ENCODE measurements at places on chromosomes 2 and 18. TPM values are rescaled to one million over a fixed set of nuclear protein-coding genes. Genes with fewer than 3 reads are reported as not detected.
A peak's percentile ranks its signal among the peaks of the same experiment; 100 is the strongest.

Gene GREB1
- total RNA-seq, result 3.7 TPM

Gene DCC
- total RNA-seq, result 0.13 TPM

Gene VWC2L
- total RNA-seq, result not detected

Gene MAP3K19
- not detected for total RNA-seq

Gene KYNU
- total RNA-seq, result 1.2 TPM

Gene VWA3B
- 0.12 TPM for total RNA-seq

Gene ACP1
- total RNA-seq, result 71.7 TPM

Gene MROH2A
- 0.26 TPM for total RNA-seq

Gene LIMS2
- total RNA-seq, result 7.8 TPM

Gene SP9
- not detected for total RNA-seq

Gene CCDC148
- total RNA-seq, result not detected

Gene FMNL2
- total RNA-seq, result 9.6 TPM

GRCh38 chr2:38130876-38131275, 54.9 kb upstream of the CYP1B1 start:
- DNase-seq, result no peak

DNA sequence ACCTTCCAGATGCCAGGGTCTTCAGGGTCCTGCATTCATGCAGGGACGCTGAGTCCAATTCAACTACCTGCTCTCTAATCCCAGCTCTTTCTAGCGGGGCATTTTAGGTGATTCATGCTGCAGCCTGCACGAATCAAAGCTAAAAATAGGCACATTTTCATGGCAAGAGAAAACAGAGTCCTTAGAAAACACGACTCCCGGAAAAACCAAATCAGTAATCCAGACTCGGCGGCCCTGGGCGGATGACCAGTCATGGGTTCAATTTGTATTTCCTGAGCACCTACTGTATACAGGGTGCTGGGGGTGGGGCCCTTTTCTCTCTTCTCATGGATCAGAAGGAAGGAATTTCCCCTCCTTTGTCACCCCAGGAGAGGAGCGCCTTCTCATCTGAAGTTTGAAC, 64.4 kb downstream of the LONRF2 start:
- no peak for DNase-seq

DNA sequence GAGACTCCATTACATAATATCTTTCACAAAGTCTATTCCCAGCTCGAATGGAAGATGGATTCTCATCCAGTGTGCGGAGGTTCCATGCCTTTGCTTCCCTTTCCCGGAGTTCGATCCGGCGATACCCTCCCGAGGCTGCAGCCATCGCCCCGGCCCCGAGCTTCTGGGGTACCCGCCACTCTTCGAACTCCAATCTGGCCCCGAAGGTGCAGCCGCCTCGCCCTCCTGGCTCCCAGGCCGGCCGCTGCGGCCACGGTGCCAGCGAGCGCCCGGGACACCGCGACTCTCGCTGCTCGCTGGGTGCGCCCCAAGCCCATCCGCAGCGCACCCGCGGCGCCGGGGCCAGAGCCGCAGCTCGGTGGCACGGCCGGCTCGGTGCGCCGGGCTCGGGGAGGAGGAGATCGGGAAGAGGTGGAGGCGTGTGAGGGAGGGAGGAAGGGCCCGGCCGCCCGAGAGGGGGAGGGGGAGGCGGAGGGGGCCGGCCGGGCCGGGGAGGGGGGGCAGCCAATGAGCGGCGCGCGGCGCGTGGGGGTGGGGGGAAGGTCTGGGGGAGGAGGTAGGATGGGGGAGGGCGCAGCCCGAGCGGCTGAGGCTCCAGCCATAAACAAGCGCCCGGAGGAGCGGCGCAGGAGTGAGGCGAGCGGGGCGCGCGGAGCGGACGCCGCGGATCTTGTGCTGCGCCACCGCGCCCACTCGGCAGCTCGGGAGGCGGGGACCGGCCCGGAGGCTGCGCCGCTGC, at the start of gene CRIM1:
Gene CRIM1 (plus strand): TSS at position 628 of the 739 bp plus-strand sequence. CDS start 515 bp downstream, outside the sequence.
- peak; percentile 77 for DNase-seq

GRCh38 chr2:173101687-173102086, 26.0 kb downstream of the MAP3K20 start:
- DNase-seq, result no peak

- DNase-seq, result no peak
Observed at GRCh38 chr2:938181-939005, 12.3 kb upstream of the SNTG2 start.

DNA sequence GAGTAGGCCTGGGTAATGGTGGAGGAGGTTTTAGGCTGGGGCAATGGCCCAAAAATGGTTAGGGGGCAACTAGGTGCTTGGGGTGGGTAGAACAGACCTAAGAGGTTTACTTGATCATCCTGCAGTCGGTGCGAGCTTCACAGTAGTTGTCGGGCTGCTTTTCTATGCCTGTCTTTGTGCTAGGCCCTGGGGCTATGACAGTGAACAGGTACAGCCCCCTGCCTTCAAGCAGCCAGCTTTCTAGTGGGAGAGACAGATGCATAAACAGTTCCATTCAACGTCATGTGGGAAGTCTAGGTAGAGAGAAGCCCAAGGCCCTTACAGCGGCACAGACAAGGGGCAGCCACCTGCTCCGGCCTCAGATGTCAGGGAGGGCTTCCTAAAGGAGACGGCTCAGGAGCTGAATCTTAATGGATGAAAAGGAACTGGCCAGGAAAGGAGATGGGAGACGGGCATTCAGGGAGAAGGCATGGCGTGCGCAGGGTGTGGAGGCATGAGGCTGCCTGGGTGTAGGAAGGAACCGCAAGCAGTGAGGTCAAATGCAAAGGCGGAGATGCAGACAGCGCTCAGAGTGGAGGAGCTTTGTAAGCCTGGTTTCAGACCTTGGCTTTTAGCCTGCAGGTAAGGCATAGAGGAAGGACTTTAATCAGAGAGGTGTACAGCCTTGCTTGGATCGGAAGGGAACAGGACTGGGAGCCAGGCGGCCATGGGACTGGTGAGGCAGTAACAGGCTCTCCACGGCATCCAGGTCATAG, 6.0 kb downstream of the CTIF start:
- DNase-seq, result no peak

GRCh38 chr2:43133708-43134570, 92.5 kb downstream of the ZFP36L2 start:
- DNase-seq, result no peak

- peak; percentile 45 for DNase-seq
Observed at GRCh38 chr2:241965931-241966412, 96.4 kb downstream of the RTP5 start.

DNA sequence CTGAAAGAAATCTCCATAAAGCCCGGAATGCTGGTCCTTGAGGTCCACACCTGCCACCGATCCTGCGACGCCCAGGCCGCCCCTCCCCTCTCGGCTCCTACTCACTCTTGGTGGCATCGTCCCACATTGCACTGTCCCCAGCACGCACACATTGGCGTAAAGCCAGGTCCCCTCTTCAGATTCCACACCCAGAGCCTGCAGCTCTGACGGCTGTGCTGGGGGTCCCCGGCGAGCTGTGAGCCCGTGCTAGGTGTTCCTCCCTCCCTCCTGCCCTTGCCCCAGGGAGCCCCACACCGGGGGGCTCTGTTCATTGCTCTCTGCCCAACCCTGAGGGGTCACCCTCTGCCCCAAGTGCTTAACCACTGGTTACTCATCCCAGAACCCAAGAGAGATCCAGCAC, 8.5 kb downstream of the TPO start:
- no peak for DNase-seq

GRCh38 chr2:58866040-58866439, 624.9 kb upstream of the FANCL start:
- DNase-seq, result no peak

- DNase-seq, result no peak
Observed at GRCh38 chr18:47331026-47331425, 79.6 kb upstream of the SKOR2 start.

GRCh38 chr2:163259489-163259888, 420.9 kb upstream of the KCNH7 start:
- DNase-seq, result no peak

DNA sequence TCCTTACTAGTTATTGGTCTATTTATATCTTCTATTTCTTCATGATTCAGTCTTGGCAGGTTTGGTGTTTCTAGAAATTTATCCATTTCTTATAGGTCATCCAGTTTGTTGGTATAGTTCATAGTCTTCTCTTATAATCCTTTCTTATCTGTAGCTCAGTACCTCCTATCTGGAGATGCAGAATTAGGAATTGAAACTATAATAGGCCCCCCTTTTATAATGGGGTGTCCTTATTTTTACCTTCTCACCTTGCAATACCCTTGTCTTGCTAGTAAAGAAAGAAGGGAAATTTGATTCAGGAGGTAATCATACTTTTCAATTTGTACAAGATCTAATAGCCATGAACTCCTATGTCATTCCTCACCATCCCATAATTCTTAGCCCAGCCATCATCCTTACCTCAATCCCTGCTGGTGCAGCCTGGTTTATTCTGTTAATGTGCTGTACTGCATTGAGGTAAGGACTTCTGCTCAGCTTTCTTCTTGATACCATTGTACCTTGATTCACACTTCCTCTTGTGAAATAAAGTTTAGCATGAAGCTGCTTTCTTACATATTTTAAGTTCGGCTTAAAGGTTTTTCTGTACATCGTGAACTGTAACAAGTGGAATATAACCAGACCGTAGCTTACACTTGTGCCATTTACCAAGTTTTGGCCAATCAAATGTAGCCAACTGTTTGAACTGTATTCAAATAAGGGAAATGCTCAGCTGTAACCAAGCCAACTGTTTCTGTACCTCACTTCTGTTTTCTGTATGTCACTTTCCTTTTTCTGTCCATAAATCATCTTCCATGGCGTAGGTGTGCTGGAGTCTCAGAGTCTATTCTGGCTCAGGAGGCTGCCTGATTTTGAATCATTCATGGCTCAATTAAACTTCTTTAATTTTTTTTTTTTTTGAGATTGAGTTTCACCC, 40.1 kb upstream of the PTH2R start:
- no peak for DNase-seq

- no peak for DNase-seq
Observed at GRCh38 chr18:37321582-37322491, 243.8 kb downstream of the CELF4 start.

GRCh38 chr2:231483398-231484329, 19.4 kb upstream of the NCL start:
- no peak for DNase-seq

GRCh38 chr2:47664817-47665216, 118.1 kb upstream of the MSH6 start:
- DNase-seq, result peak; percentile 54

DNA sequence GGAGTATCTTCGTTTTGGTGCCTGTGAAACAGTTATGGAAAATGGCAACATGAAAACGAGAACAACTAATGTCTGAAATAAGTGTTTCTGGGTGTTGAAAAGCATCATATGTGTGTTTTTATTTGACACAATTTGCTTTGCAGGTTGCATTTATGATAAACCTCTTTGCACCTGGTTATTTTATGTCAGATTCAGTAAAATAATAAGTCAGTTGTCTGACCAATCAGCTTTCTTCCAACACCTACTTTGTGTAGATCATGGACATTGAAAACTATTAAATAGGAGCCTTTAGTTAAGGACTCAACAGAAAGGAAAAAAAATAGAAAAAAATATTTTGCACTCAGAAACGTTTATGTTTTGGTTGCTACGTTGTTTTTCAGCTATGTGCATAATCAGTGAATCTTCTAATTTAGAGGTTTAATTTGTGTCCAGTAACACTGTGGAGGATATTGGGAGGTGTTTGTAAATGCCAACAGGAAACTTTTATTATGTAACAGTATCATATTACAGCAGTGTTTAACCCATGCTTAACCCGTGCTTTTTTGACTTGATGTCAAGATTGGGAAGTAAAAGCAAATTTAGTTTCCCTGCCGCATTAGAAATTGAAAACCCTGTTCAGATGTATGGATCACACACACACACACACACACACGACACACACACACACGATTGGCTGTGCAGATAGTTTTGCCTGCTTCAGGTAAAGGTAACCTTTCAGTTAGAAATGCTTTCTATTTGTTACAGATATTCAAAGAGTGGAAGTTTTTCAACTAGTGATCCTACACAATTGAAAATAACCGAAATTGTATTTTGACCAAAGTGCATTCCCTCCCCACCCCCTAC, 2.6 kb downstream of the PKP4 start:
- no peak for DNase-seq

DNA sequence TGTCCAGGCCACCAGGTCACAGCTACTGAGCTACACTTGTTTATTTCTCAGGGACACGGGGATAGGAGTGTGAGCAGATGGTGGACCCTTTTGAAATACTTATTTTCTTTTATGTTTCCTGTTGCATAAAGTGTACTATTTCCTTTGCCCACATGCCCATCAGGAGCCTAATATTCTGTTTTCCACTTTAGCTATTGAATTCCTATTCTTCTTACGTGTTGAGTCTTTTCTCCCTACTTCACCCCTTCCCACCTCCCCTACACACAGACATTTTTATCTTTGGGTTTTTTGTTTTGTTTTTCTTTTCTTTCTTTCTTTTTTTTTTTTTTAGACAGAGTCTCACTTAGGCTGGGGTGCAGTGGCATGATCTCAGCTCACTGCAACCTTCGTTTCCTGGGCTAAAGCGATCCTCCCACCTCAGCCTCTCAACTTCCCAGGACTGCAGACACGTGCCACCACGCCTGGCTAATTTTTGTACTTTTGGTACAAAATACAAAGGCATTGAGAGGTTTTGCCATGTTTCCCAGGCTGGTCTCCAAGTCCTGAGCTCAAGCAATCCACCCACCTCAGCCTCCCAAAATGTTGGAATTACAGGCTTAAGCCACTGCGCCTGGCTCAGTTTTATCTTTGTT, 5.2 kb upstream of the GPR55 start:
- DNase-seq, result peak; percentile 18

DNA sequence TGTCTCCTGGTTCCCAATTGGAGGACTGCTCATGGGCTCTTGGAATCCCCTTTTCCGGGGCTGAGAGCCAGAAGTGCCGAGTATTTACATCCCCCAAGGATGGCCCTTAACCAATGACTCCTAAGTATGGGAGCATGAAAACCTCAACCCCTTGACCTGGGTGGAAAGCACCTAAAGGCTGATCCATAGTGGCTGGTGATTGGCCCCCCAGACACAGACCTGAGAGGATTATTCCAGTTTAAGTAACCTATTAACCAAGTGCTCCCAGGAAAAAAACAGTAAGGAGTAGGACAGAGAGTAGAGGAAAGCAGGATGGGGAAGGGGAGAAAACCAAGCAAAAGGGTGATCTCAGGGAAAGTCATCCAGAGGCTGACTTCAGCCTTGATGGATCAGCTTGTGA, 206.1 kb upstream of the RND3 start:
- no peak for DNase-seq

DNA sequence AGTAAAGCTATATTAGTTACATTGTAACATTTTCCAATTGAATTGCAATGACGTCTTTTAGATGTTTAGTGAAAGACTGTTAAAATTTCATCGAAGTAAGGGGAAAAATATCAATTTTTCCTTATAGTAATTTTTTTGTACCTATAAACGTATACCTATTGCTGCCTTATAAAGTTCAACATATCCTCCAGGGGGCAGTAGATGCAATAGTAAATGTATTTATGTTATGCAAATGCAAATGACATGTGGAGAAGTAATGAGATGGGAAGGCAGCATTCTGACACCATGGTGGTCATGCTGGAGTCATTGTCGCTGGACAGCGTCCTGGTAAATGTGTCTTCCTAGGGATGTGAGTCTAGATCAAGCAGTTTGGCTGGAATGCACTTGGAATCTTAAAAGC, 38.7 kb downstream of the MSTN start:
- no peak for DNase-seq

GRCh38 chr2:215729985-215730620, 283.2 kb downstream of the MREG start:
- DNase-seq, result no peak
